Amniotic epithelial cell (primary cell): ENCODE measurements at places on chromosomes 13 and 19.
A peak's percentile ranks its signal among the peaks of the same experiment; 100 is the strongest.

DNA sequence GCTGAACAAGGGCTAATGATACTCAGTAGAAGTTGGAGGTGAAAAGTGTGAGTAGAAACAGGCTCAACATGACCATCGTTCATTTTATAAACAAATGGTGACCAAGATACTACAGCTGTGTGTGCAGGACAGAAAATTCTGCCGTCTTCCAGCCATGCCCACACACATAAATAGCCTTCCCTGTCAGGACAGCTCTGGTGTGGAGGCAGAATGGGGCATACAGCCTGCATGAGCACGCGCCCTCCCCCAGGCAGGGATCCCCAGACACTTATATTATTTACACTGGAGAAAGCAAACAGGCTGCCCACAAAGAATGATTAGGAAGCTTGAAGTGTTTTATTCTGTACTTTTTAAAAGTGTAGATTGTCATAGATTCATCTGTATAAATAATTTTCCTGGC, 20.4 kb downstream of the GJA3 start:
- no peak for DNase-seq

DNA sequence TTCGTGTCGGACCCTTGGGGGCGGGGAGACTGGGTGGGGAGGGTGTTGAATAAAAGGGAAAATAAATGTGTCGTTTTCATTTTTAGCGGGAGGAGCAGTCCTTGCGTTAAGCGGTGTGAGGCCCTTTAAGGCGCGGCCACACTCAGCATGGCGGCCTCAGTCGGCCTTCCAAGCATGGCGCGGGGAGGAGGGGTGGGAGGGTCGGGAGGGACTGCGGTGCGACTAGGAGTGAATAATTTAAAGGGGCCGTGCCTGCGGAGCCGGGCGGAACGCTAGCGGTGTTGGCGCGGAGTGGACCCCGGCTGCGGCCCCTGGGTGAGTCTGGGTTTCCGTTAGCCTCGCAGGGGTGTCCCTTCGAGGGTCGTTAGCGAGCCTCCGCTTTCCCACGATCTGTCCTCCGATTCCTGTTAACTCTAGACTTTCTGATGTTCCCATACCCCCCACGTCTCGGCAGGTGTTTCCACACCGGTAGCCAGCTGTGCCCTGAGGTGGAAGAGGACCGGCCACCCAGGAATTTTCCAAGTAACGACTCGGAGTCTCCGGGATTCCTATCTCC, 1.5 kb upstream of the PNPLA6 start:
- DNase-seq: peak; percentile 89

DNA sequence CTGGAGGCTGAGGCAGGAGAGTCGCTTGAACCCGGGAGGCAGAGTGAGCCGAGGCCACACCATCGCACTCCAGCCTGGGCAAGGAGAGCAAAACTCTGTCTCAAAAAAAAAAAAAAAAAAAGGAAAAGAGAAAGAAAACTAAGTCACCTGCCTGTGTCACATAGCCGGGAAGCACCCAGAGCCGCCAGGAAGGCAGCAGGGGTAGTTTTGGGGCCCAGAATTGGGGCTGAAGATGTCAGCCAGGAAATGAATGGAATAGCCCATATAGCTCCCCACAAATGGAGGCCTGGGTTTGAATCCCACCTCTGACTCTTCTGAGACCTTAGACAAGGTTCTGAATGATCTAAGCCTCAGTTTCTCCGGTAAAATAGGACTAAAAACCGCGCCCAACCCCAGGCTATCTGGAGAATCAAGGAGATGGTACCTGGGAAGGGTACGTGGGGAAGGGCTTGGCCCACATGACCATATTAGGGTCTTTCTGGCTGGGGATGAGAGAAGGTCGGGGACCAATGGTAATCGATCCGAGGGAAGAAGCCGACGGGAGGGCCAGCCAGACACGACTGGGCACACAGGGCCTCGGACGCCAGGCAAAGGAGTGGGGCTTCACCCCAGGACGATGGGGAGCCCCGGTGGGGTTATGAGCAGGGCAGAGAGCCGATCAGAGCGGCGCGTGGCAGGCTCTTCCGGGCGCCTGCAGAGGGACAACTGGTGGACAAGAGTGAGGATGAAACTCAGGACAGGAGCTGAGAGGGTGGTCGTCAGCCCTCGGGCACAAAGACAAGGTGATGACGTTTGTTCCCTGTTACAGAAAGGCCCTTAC, 14.4 kb downstream of the CCDC124 start:
- no peak for DNase-seq

GRCh38 chr13:98892077-98892476, 85.8 kb downstream of the DOCK9 start:
- no peak for DNase-seq
